ENCODE measurements at places on chromosomes 11 and 22. TPM values are rescaled to one million over a fixed set of nuclear protein-coding genes. Genes with fewer than 3 reads are reported as not detected.
A peak's percentile ranks its signal among the peaks of the same experiment; 100 is the strongest.

DNA sequence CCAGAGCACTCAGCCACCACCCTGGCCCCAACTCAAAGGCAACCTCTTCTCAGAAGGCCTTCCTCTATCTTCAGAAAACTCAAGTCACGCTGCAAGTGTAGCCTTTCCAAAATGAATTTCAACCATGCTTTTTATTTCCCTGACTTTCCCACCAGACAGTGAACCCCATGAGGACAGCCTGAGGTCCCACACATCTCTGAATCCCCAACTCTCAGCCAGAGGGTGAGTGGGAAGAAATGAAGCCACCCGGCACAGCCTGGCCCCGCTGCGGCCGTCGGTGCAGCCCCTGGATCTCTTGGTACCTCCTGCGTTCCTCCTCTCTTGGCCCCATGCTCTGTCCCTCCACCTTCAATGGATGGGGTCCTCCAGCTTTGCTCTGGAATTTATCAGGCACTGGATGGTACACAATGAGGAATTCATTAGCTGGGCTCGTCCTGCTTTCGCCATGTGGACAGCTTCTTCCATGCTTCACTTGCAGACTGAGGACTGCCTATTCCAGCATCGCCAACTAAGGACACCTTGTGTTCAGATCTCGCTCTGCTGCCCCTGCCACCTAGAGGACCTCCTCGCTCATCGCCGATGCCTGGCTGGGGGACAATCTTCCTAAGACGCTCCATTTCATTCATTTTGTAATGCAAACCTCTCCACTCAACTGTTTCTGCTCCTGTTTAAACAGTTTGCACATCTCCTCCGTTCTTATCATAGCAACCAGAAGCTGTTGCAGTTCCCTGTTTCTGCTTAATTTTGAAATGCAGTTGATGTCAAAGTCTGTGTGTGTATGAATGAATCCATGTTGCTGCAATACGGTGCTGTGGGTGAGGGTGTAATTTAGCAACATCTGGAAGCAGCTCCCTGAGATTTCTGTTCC is 672.1 kb downstream of the TBC1D22A start:
- H3K27ac ChIP-seq, result no peak overlapping the region
- peaks cover 53% of the 10 kb centered on the region for H3K27me3 ChIP-seq
- no peaks in the 10 kb centered on the region for H3K36me3 ChIP-seq

GRCh38 chr11:20421946-20422345 is 34.4 kb downstream of the PRMT3 start:
- no peak overlapping the region for H3K4me3 ChIP-seq
- DNase-seq, result no peak
- no peak overlapping the region for H3K27ac ChIP-seq
- H3K27me3 ChIP-seq, result no peaks in the 10 kb centered on the region
- peaks cover 20% of the 10 kb centered on the region for H3K36me3 ChIP-seq

GRCh38 chr11:77823775-77824174 is 2.8 kb downstream of the AAMDC start:
- no peak overlapping the region for H3K4me3 ChIP-seq
- peaks cover 23% of the 10 kb centered on the region for H3K4me1 ChIP-seq
- DNase-seq, result peak; percentile 54
- H3K27me3 ChIP-seq, result no peaks in the 10 kb centered on the region
- H3K27ac ChIP-seq, result no peak overlapping the region

GRCh38 chr11:73416786-73417185 is 40.6 kb downstream of the RELT start:
- peaks cover 10% of the 10 kb centered on the region for H3K4me1 ChIP-seq
- H3K27me3 ChIP-seq, result no peaks in the 10 kb centered on the region
- no peaks in the 10 kb centered on the region for H3K36me3 ChIP-seq
- DNase-seq, result no peak
- H3K27ac ChIP-seq, result no peak overlapping the region

DNA sequence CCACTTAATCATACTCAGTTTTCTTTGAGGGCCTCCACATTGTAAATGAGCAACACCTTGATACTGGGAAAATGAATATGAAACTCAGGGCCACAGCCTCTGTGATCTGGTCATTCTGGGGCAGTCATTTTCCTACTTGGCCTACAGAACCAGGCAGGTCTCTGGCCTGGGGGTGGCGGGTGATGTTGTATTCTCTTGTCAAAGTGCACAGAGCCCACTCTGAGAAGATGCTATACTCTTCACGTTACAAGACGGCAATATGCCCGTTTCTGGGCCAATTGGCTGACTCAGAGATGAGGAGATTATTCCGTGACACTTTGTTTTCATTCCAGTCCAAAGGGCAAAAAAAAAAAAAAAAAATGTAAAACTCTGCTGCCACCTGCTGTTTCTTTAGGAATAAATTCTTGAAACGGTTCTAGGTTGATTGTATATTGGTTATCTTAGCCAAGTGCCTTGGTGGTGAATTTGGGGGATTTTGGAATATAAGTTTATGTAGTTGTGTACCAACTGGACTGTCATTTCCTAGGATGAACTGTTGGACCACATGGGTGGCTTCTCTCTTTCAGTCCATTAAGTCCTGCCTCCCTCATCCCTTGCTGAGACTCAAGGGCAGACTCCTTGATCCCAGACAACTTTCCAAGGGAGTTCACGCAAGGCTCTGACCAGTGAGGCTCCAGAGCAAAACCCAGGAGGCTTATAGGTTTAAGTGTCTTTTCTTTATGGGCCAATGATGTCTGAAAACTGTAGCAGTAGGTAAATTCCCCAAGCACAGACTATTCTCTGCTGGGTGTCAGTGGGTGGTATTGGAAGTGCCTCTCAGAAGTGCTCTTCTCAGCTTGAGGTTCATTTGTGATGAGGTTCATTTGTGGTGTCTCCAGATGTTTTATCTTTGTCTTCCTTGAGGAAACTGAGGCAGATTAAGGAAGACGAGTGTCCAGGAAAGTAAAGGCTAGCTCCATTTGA is 18.2 kb downstream of the ADM start:
- H3K4me3 ChIP-seq, result no peak overlapping the region
- DNase-seq, result peak; percentile 42
- H3K36me3 ChIP-seq, result no peaks in the 10 kb centered on the region
- H3K4me1 ChIP-seq, result peaks cover 46% of the 10 kb centered on the region

DNA sequence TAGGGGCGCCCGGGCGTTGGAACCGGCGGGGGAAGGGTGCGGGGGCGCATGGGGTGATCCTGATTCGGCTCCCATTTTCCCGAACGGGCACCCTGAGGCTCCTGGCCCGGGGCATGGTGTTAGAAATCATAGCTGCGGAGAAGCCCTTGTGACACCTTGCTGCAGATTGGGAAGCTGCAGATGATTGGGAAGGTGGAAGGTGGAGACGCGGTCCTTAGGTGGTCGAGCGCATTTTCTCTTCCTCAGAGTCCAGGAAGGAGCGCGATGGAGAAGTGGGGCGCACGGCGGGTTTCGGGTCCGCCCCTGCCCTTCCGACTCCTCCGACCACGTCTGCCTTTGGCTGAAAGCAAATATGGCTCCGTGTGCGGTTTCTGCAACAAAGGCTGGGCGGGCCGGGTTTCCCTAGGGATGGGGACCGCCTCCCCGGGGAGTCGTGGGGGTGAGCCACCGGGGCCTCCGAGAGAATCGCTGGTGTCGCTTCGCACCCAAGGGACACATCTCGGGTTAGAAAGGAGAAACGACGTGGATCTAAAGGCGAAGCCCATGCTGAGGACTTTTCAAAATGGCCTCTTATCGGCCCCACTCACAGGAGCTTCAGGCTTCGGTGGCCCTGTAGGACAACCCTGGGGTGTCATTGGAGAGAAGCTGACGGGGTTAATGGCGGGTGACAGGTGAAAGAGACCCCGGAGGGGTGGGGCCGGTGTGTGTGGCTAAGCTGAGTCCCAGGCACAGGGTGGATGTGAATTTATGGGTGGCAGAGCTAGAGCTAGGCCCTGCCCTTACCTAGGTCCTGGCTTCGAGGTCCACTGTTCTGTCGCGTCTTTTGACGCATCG is 707 bp upstream of the FTH1 start:
- peak; percentile 40 for DNase-seq
- peaks cover 31% of the 10 kb centered on the region for H3K36me3 ChIP-seq
- peaks cover 63% of the 10 kb centered on the region for H3K4me1 ChIP-seq
- peak overlapping the region; percentile 99 for H3K27ac ChIP-seq

DNA sequence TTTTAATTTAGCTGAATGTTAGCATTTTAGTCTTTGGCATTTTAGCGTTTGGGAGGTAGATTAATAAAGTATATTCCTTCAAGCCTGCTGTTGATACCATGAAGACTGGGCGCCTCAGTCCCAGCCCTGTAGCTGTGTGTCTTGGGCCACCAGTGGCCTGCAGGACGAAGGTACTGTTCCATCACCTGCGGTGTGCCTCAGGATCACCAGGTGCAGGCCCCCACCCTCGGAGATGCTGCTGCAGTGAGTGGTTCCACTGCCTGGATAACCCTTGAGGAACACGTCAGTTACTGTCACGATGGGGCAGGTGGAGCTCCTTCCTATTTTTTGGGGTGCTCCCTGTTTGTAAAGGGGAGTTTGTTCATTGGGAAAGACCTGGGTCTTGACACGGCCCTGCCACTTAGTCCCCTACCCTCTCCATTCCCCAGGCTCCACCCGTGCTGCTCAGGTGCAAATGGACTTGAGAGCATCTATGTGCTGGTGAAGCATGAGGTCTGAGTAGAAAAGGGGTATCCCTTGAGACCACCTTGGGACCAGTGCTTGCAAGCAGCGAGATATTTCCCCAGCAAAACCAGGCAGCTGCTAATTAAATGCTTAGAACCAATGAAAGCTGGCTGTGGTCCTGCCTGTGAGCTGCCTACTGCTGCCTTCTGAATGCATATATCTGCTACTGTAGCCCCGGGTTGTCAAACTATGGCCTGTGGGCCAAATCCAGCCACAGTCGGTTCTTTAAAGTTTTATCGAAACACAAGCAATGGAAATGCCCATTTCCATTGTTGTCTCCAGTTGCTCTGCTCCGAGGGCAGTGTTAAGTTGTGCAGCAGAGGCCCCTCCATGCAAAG is 28.7 kb downstream of the INCENP start:
- DNase-seq, result no peak
- peaks cover 31% of the 10 kb centered on the region for H3K36me3 ChIP-seq
- no peaks in the 10 kb centered on the region for H3K27me3 ChIP-seq
- no peak overlapping the region for H3K27ac ChIP-seq
- H3K4me1 ChIP-seq, result no peaks in the 10 kb centered on the region

GRCh38 chr11:11567936-11568650 is 53.7 kb downstream of the GALNT18 start:
- no peaks in the 10 kb centered on the region for H3K4me1 ChIP-seq
- no peaks in the 10 kb centered on the region for H3K36me3 ChIP-seq
- DNase-seq, result no peak
- H3K27ac ChIP-seq, result no peak overlapping the region
- H3K27me3 ChIP-seq, result peaks cover 11% of the 10 kb centered on the region

- H3K27ac ChIP-seq, result no peak overlapping the region
- no peaks in the 10 kb centered on the region for H3K36me3 ChIP-seq
- H3K4me3 ChIP-seq, result no peak overlapping the region
- H3K4me1 ChIP-seq, result no peaks in the 10 kb centered on the region
- no peak for DNase-seq
Measured at GRCh38 chr11:16722581-16723344, 15.7 kb upstream of the C11orf58 start.

DNA sequence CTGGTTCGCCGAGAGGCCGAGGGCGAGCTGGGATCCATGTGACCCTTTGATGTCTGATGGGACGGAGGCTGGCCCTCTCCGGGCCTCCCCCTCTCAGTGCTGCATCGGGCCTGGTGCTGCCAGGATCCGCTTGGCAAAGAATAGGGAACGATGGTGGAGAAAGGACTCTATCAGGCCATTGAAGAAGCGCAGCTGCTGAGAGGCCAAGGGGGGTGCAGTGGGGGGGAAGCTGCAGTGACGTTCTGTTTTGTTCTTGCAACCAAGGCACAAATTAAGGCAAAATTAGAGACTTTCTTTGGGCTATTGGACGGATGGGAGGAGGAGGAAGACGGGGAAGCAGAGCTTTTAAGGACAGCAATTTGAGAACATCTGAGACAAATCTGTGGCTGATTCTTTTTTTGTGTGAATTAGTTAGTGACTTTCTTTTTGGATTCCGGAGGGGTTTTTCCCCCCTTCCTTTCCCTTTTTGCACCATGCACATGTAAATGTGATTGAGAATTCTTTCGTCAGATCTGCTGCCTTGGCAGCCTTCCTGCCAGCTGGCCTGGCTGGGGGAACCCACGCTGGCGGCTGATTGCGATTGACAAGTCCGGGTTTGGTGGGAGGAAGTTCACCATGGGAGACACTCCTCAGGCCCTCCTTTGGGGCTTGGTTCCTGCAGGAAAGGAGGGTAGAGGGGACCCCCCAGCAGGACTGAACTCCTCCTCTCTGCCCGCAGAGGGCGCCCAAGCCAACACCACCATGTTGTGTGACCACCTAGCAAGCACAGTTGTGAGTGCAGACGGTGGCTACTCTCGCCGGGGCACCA is 214.6 kb downstream of the NTM start:
- no peak for DNase-seq
- peaks cover 49% of the 10 kb centered on the region for H3K27me3 ChIP-seq
- H3K27ac ChIP-seq, result no peak overlapping the region
- no peak overlapping the region for H3K4me3 ChIP-seq
- no peaks in the 10 kb centered on the region for H3K36me3 ChIP-seq

The SDF2L1 gene
- 23.2 TPM for total RNA-seq

The LSP1 gene
- total RNA-seq, result 2.6 TPM

GRCh38 chr11:61158691-61159381 is 2.4 kb downstream of the VPS37C start:
- peak; percentile 99 for DNase-seq
- peak overlapping the region; percentile 85 for H3K27ac ChIP-seq
- H3K4me3 ChIP-seq, result peak overlapping the region; percentile 43

DNA sequence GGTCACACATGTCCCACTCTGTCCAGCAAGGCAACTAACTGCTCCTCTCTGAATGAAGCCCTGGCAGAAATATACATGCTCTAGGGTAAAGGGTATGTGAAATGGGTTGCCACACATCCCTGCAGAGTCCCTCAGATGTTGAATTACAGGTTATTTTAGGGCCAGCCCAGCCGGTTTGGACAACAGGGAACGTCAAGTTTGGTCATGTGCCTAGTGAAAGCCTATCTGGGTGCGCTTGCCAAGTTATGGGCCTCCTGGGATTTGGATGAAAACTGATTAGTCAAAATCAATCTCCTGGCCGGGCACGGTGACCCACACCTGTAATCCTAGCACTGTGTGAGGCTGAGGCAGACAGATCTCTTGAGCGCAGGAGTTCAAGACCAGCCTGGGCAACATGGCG is 10.4 kb downstream of the AP1B1 start:
- peaks cover 59% of the 10 kb centered on the region for H3K4me1 ChIP-seq
- no peaks in the 10 kb centered on the region for H3K27me3 ChIP-seq

DNA sequence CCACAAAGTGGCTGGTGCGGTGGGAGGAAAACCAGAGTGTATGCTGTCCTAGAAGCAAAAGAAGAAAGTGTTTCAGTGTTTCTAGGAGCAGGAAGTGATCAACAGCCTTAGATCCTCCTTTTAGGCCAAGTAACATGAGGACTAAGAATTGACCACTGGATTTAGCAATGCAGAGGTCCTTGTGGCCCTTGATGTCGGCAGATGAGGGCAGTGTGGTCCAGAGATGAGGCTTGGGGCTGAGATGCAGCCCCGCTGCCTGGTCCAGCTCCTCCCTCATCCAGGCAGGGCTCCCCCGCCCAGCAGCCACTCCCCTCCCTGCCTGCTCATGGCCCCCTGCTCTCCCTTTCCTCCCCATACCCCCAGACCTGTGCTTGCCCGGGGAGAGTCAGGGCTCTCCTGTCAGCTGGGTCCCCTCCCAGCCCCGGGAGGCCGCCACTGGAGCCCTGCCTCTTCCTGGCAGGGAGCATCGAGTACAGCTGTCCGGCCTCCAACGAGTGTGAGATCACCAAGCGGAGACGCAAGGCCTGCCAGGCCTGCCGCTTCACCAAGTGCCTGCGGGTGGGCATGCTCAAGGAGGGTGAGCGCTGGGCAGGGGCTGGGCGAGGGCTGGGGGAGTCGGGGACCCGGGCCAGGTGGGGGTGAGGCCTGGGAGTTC is 3.7 kb downstream of the TRMT112 start:
- H3K4me1 ChIP-seq, result peaks cover 13% of the 10 kb centered on the region
- no peak overlapping the region for H3K27ac ChIP-seq
- no peak overlapping the region for H3K4me3 ChIP-seq
- peaks cover 8% of the 10 kb centered on the region for H3K36me3 ChIP-seq
- DNase-seq, result no peak
- H3K27me3 ChIP-seq, result no peaks in the 10 kb centered on the region
